ENCODE measurements at places on chromosomes 7 and 10.

DNA sequence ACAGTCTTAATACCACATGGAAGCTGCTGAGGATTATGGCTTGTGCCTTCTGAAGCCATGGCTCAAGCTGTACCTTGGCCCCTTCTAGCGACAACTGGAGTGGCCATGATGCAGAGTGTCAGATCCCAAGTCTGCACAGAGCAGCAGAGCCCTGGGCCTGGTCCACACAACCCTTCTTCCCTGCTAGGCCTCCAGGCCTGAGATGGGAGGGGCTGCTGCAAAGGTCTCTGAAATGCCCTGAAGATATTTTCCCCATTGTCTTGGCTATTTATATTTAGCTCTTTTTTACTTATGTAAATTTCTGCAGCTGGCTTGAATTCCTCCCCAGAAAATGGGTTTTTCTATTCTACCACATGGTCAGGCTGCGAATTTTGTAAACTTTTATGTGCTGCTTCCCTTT lies 804.6 kb upstream of the ZWINT start:
- DNase-seq = no peak

GRCh38 chr7:44733708-44734481 lies 14.8 kb upstream of the ZMIZ2 start:
- DNase-seq = no peak

- DNase-seq = no peak
Measured at GRCh38 chr7:122412441-122412840, 107.9 kb upstream of the FEZF1 start.

DNA sequence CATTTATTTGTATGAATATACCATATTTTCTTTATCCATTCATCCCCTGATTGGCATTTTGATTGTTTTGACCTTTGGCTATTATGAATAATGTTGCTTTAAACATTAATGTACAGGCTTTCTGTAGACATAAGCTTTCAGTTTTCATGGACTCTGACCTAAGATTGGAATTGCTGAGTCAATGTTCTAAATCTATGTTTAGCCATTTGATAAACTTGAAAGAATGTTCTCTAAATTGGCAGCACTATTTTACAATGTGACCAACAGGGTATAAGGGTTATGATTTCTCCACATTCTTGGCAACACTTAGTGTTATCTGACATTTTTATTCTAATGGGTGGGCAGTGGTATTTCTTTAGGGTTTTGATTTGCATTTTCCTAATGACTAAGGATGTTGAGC lies 229.7 kb upstream of the ETV1 start:
- no peak for DNase-seq

DNA sequence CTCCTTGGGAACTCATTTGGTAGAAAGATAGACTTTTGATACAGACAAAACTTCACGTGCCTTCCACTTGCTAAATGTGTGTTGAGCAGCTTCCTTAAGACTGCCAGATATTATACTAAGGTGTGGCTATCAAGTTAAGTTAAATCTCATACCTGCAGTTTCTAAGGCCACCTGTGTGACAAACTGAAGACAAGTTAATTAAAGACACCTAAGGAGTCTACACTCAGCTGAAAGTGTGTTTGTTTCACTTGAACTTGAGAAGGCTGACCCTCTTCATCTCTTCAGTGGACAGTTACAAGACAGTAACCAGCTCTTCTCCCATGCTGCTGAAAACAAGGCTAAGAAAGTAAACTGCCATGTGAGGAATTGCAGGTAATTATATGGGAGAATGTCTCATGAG lies 124.0 kb downstream of the NPY start:
- DNase-seq = no peak

DNA sequence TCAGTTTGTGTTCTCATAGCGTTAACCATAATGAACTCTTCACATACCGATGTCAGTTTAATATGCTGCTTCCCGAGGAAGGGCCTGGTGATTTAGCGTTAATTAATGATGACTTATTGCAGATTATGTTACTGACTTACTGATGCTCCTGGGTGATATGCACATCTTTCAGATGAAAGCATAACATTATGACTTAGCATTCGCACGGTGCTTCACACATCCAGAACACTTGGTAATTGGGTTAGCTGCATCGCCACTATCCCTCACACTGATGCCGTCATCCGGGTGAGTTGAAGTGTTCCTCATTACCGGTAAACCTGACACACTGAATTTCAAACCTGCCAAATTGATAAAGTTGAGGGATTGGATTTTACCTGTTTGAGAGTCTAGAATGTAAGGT lies 239.0 kb upstream of the PODXL start:
- no peak for DNase-seq

- DNase-seq = no peak
Measured at GRCh38 chr7:135799881-135800280, 51.3 kb upstream of the FAM180A start.

- DNase-seq = no peak
Measured at GRCh38 chr10:128854963-128855362, 612.1 kb upstream of the MGMT start.

GRCh38 chr7:139708541-139708940 lies 69.3 kb downstream of the HIPK2 start:
- peak; percentile 32 for DNase-seq

- peak; percentile 26 for DNase-seq
Measured at GRCh38 chr7:106866298-106867281, 1.5 kb downstream of the PIK3CG start.

- no peak for DNase-seq
Measured at GRCh38 chr7:55557666-55558188, 14.6 kb downstream of the VOPP1 start.

- DNase-seq = no peak
Measured at GRCh38 chr10:642186-642890, 47.1 kb downstream of the DIP2C start.

DNA sequence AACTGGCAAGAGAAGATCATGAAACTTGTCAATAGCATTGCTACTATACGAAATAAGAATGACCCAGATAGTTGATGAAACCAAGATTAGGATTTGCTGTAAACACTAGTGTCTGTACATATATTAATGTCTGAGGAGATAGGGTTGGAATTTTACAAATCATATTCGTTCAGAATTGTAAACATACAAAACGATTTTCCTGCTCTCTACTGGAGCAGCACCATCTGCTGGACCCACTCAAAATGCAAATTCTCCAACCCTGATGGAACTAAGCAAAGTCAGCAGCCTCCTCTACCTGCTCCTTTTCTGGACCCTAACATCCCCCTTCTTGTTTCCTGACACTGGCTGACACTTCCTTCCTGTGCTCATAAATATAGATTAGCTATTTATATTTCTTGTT lies 29.4 kb upstream of the SGMS1 start:
- no peak for DNase-seq

GRCh38 chr7:47568547-47568946 lies 13.4 kb downstream of the TNS3 start:
- DNase-seq = peak; percentile 32

DNA sequence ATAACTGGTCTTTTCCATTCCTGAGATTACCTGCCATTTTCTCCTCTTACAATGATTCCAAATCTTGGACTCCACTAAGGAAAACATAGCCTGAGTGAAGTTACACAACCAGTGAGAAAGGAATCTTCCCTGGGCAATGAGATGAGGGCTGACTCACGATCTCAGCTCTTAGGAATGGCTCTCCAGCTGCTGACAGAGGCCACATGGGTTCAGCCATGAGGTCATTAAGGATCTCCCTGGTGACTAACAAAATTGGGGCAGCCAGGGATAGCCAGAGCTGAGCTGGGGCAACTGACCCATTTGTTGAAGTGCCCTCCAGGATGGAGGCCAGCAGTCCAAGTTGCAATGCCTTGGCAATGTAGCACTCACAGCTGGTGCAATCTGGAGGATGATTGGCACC lies 78.7 kb upstream of the MKLN1 start:
- no peak for DNase-seq

GRCh38 chr7:70502117-70502863 lies 629.7 kb upstream of the GALNT17 start:
- no peak for DNase-seq

- peak; percentile 36 for DNase-seq
Measured at GRCh38 chr10:113087165-113088029, 137.3 kb downstream of the TCF7L2 start.

- no peak for DNase-seq
Measured at GRCh38 chr10:79219322-79219957, 127.8 kb upstream of the PPIF start.

GRCh38 chr10:23918839-23919238 lies 290.1 kb upstream of the KIAA1217 start:
- DNase-seq = no peak

GRCh38 chr7:116968631-116969030 lies 15.3 kb downstream of the ST7 start:
- DNase-seq = no peak

- no peak for DNase-seq
Measured at GRCh38 chr10:59057345-59057744, 119.1 kb upstream of the PHYHIPL start.

GRCh38 chr7:138074121-138074520 lies 2.1 kb upstream of the AKR1D1 start:
- DNase-seq = no peak

- no peak for DNase-seq
Measured at GRCh38 chr10:130017631-130018022, 53.6 kb upstream of the EBF3 start.

DNA sequence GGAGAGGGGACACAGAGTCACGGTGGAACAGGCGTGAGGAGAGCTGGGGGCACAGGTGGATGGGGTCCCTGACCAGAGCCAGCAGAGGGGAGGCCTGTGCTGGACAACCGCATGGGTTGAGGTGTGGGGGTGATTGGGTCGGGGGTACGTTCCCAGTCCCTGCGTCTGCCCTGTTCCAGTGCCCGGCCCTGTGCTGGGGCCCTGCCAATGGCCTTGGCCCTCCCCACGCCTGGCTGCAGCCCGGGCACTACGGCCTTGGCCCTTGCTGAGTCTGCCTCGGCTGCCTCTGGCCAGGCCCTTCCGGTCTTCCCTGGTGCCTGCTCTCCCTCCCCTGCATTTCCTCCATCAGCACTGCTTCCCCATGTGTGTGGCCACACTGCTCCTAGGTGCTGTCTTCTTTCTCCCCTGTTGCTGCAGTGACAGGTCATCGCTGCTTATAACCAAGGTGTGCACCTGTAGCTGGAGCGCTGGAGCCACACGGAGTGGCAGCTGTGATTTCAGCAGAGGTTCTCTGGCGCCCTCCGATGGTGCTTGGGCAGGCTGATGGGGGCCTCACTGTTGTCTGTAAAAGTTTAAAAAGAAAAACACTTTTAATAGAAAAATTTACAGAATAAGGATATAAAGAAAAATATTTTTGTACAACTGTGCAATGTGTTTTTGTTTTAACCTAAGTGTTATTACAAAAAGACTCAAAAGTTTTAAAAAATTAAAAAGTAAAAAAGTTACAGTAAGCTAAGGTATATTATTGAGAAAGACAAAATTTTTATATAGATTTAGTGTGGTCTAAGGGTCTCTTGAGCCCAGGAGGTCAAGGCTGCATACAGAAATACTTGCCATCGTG lies 45.2 kb upstream of the BHLHA15 start:
- DNase-seq = peak; percentile 47

- no peak for DNase-seq
Measured at GRCh38 chr10:52855546-52856325, 83.2 kb upstream of the MBL2 start.

DNA sequence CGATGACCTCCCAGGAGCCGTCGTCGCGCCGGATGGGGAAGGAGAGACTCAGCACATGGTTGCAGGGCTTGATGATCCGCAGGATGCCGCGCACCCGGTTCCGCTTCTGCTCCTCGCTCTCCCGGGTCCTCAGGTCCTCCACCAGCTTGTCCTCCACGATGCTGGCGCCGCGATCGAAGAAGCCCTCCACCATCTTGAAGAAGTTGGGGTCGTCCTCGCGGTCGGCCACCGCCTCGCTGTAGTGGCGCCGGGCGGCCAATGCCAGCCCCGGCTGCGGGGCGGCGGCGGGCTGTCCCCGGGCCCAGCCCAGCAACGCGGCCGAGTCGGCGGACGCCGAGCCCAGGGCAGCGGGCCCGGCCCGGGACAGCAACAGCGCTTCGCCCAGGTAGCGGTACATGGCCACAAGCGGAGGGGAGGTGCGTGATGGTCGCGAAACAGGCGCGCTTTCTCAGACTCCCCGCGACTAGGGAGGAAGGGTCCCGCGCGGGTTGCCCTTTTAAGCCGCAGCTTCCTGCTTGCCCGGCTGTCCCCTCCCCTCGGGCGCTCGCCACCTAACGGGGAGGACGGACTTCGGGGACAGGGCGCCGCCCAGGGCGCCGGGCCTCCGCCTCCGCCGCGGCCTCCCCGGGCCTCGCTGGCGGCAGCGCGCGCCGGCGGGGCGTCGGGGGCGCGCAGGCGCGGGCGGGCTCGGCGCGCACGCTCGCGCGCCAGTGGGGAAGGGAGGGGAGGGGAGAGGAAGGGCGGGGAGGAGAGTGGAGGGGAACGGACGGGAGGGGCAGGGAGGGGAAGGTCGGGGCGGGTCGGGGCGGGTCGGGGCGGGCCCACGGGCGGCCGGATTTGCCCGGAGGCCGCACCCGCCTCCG lies at the start of the genes GLUD1 and SHLD2:
GLUD1 (minus strand) TSS at position 471 of the 863 bp plus-strand sequence; CDS start at position 397, 74 bp downstream.
SHLD2 (plus strand) TSS at position 834 of the 863 bp plus-strand sequence. CDS start 56,149 bp downstream, outside the sequence.
- DNase-seq = peak; percentile 92

GRCh38 chr7:63054191-63054661 lies 944.4 kb upstream of the ZNF722 start:
- no peak for DNase-seq

GRCh38 chr7:25031432-25031831 lies 51.5 kb upstream of the OSBPL3 start:
- no peak for DNase-seq

DNA sequence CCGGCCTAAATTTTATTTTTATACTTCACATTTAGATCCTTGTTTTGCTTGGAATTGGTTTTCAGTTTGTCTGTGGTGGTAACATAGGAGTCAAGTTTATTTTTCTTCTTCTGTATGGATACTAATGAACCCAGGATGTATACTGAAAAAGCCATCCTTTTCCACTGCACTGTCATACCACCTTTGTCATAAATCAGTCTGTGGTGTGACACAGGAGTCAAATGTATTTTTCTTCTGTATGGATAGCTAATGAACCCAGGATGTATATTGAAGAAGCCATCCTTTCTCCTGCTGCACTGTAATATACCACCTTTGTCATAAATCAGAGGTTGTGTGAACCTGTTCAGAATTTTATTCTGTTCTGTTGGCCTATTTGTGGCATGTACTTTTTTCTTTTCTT lies 21.4 kb downstream of the VPS26A start:
- no peak for DNase-seq

GRCh38 chr7:149377386-149377785 lies 83.5 kb downstream of the ZNF777 start:
- DNase-seq = no peak

DNA sequence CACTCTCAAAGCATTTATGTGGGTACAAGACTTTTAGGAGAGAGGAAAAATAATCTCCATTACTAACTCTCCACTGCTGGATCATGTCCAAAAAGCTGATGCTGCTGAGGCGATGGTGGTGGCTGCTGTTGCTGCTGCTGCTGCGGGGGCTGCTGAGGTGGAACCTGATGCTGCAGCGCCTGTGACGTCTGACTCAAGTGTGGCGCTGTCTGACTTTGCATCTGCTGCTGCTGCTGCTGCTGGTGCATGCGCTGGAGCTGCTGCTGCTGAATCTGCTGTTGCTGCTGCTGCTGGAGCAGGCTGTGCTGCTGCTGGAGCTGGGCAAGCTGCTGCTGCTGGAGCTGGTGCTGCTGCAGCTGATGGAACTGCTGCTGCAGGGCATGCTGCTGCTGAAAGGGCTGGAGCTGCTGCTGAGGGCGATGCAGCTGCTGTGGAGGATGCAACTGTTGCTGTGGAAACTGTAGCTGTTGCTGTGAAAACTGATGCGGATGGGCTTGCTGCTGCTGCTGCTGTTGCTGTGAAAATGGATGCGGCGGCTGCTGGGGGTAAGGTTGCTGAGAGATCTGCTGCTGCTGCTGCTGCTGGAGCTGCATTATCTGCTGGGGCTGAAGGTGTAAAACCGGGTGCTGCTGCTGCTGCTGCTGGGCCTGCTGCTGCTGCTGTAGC lies 34.5 kb downstream of the PAXIP1 start:
- no peak for DNase-seq

All from CD4-positive, alpha-beta T cell treated with Interferon gamma for 1 hour (primary cell).